B cell (primary cell): ENCODE measurements at places on chromosomes 2 and 18.

GRCh38 chr2:16094811-16095210 lies 154.5 kb downstream of the MYCN start:
- no peak for DNase-seq

DNA sequence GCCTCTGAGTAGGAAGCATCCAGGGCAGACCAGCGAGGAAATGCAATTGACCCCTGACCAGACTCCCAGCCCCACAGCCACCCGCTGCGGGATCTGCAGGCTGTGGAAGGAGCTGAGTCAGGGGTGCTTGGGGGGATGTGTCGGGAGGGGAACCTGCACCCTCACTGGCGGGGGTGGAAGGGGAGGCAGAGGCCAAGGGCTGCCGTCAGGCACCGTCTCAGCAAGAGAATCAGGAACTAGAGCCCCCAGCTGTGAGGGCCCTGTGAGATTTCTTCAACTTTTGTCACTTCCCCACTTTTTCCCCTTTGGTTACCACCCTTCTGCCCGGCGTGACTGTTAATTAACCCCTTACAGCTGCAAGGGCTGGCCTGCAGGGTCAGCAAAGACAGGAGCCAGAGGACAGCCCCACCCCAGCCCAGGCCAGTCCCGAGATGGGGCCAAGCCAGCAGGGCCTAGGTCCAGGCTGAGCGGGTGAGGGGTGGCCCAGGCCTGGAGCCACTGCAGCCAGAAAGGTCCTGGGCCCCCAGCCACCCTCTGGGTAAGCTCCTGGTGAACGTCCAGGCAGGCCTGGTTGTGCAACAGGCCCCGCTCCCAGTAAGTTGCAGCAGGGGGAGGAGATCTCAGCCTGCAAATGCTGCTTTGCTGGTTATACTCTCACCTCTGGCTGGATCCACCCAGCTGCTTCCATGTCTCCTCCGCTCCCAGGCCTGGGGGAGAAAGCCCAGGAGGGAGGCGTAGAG lies 147.0 kb upstream of the ID2 start:
- DNase-seq, result no peak

DNA sequence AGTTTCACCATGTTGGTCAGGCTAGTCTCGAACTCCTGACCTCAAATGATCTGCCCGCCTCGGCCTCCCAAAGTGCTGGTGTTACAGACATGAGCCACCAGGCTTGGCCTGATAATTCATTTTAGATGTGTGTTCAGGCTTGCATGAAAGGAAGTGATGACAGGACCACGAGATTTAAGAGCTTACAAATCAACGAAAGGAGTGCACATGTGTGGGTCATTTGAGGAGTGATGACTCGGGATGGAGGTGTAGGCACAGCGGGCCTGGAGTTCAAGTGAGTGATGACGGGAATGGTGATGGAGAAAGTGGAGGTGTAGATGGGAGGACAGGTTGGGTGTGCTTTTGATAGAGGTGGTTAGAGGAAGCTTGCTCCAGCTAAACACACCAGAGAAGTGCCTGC lies 742.4 kb downstream of the GALR1 start:
- no peak for DNase-seq

- no peak for DNase-seq
These were observed 41.1 kb downstream of the MARCO start for GRCh38 chr2:118983133-118983532.

DNA sequence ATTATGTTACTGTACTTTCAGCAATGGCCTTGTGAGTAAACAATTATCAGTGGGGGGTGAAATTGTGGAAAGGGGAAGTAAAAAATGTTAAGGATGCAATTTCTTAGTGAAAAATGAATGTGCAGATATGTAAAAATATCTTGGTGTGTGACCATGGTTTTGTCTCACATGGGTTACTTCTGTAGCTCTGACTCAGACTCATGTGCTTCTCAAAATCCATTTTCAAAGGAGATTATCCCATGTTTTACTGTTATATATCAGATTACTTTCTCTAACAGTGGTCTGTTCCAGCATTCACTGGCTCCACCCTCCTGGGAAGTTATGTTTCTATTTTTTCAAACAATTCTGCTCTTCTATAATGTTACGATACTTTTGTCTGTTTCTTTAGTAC lies 298.2 kb upstream of the COL3A1 start:
- DNase-seq, result no peak

DNA sequence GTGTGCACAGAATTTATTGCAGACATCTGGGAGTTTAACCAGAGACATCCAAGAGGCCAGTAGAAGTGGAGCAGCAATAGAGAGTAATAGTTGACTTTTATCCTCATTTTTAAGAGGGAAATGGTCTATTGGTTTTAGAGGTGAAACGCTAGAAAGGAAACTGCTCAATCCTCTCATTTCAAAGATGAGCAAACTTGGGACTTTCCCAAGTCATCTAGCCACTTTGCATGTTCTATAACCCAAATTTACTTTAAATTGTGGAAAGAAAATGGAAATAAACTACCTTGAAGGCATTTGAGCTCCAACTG lies 601.7 kb downstream of the ARHGAP15 start:
- no peak for DNase-seq

- no peak for DNase-seq
These were observed 60.7 kb downstream of the LYPD1 start for GRCh38 chr2:132609101-132609890.
